ENCODE measurements at places on chromosomes 4 and X. TPM values are rescaled to one million over a fixed set of nuclear protein-coding genes. Genes with fewer than 3 reads are reported as not detected.

DNA sequence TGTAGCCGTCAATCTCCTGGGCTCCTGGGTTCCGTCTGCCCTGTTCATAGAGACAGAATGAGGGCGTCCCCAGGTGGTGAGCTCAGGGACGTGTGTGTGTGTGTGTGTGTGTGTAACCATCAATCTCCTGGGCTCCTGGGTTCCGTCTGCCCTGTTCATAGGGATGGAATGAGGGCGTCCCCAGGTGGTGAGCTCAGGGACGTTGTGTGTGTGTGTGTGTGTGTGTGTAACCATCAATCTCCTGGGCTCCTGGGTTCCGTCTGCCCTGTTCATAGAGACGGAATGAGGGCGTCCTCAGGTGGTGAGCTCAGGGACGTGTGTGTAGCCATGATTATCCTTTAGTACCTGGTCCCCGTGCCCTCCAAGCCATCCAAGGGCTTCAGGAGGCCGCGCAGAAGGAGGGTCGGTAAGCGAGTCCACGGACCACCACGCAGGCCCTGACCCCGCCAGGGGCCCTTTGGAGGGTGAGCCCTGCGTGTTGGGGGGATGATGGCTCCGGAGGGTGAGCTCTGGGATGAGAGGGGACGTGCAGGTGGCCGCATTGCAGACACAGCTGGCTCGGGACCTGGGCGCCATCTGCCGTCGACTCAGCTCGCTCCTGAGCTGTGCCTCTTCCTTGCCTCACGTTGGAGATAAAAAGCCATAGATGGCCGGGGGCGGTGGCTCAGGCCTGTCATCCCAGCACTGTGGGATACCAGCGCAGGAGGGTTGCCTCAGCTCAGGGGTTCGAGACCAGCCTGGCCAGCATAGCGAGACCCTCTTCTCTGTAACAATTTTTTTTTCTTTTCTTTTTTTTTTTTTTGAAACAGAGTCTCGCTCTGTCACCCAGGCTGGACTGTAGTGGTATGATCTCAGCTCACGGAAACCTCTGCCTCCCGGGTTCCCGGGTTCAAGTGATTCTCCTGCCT is 5.4 kb upstream of the GTPBP6 start:
- DNase-seq = no peak

DNA sequence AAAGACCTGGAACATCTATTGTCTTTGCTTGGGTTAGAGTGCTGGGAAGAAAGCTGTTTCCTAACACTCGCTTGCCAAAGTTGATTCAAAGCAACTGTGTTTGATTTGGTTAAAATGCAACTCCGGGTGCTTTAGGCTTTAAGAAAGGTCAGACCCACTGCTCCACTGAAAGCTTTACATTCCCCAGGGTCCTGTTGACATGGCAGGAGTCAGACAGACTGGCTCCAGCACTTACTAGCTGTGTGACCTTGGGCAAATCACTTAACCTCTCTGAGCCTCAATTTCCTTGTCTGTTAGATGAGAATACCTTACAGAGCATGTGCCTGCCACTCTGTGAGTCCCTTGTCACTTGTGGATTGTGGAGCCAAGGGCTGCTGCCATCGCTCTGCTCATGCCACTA is 39.0 kb downstream of the DGKK start:
- no peak for DNase-seq

DNA sequence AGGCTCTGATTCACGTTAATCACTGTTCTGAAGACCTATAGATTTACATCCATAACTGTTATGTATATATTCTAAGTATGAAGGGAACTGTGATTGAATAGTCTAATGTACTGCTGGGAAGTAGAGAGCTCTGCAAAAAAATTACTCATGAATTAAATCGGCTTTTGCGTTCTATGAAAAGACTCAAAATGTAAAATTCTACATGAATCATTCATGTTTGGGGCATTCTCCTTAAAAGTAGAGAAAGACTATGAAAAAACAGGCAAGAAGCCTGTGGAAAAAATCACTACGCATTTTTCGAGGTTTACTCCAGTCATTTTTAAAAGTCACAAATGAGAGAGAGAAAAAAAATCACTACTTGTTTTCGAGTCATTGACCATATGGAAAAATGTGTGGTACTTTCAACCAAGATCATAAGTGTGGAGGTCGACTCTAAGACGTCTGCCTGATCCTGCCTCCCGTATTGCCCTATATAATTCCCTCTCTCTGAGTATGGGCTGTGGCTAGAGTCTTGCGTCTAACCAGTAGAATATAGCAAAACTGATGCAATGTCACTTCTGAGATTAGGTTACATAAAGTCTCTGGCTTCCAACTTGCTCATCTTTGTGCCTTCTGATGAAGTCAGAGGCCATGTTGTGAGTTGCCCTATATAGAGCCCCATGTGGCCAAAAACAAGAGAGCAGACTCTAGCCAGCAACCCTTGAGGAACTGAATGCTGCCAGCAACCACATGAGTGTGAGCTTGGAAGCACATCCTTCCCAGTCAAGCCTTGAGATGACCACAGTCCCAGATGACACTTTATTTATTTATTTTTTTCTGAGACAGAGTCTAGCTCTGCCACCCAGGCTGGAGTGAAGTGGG is 32.1 kb upstream of the VEGFD start:
- DNase-seq = no peak

ENAM gene
- not detected for total RNA-seq

INTS12 gene
- total RNA-seq = 19.2 TPM

All from activated CD4-positive, alpha-beta memory T cell treated with anti-CD3 and anti-CD28 coated beads, Interleukin-2, amount 10 ng/mL, durations not matched to agents 7 days and 5 days (primary cell).